Right renal cortex interstitium (tissue), 3 donors: ENCODE measurements at places on chromosomes 5 and 9. TPM values are rescaled to one million over a fixed set of nuclear protein-coding genes. Genes with fewer than 3 reads are reported as not detected.

DNA sequence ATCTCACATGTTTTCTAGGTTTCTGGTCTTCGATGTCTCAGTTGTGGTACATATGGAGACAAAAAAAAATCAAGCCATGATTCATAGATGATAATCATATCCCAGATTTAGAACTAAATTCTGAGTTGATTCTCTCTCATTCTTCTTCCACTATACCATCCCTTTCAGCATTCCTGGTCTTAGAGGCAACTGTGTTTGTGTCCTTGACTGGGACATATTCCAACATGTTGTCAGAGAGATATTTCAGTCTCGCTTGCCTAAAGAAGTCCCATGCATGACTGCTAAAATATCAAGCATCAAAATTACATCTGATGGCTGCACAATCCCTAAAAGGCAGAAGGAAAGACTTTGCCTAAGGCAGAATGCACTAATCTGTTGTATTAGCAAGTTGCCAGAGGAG, 236.6 kb downstream of the PSAT1 start:
- DNase-seq, result no peak

DNA sequence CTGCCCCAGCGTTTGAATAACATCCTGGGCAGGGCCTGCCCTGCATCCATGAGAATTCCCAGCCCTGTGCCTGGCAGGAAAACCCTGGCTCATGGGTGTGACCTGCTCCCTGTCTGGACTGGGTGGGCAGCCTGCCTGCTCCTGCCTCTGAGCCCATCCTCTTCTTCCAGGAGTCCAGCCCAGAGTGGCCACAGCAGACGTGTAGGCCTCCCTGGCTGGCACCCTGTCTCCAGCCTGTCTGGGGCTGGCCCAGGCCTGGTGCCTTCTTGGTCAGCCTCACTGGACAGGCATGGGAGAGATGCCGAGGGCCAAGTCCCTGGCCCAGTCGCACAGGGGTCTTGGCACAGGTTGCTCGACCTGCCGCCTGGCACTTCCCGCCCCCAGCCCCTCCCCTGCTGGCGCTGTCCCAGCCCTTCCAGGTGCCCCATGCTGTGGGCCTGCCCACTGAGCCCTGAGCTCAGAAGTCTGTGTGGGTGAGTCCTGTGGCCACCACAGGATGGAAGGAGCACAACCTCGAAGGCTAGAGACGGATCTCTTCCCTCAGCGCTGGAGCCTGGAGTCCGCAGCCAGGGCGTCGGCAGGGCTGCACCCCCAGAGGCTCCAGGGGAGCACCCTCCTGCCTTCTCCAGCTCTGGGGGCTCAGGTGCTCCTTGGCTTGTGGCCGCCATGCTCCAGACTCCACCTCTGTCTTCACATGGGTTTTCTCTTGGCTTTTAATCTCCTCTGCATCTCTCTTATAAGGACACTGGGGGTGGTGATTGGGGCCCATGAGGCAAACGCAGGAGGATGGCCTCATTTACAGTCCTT, 11.8 kb upstream of the COL5A1 start:
- no peak for DNase-seq

DNA sequence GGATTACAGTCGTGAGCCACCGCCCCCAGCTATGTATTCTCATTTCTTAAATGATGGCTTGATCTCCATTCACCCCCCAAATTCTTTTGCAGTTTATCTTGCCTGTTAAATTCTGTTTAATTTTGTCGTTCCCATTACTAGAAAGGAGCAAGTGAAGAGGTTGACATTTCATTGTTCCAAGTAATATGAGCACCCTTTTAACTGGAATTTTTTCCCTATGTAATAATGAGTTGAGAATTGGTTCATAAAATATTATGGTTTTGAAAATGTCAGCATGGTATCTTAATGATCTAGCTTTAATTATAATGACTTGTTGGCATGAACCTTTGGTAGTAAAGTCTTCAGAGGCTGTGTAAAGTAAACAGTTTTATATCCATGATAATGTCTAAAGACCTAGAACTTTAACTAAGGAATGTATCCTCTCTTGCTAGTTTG, 37.4 kb downstream of the F2RL2 start:
- no peak for DNase-seq

DNA sequence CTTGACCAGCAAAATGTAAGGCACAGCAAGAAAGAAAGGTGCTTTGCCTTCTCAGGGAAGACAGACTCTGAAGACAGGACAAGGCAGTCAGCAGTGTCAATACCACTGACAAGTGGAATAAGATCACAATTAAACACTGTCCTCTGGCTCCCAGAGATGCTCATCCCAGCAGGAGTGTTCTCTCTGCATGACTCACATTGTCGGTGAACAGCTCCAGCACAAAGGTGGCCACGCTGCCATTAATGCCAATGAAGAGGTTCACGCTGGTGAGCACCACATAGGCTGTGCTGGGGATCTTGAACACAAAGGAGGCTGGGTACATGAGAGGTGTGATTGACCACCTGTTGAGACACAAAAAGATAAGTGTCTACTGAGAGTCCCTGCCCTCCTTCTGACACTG, 31.9 kb downstream of the NIPSNAP3B start:
- DNase-seq, result no peak

Gene GARIN3
- polyA plus RNA-seq, result not detected
